ENCODE measurements at places on chromosomes 12 and 14.

GRCh38 chr14:52307376-52307775, 6.7 kb upstream of the PTGER2 start:
- no peak for DNase-seq

- DNase-seq = no peak
These were observed 178.0 kb downstream of the RPAP3 start for GRCh38 chr12:47527816-47528215.

DNA sequence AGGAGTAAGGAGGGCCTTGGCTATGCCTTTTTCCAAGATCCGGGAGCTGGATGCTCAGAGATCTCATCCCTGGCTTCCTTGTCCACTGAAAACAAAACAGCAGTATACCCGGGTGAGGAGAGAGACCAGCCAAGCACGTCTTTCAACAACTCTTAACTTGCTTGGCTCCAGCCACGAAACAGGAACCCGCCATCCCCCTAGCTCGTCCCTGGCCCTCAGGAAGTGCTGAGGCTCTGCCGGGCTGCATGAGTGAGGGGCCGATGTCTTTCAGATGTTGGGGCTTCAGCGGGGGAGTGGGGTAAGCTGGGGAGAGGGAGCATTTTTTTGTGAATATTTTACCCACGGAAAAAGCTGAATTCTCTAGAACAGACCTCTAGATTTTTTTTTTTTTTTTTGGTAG, 231.1 kb downstream of the CACNA1C start:
- DNase-seq = no peak

- DNase-seq = no peak
These were observed 162.3 kb downstream of the DAD1 start for GRCh38 chr14:22426711-22427110.

- DNase-seq = no peak
These were observed 46.2 kb downstream of the TESC start for GRCh38 chr12:117053050-117053400.

- no peak for DNase-seq
These were observed 200.7 kb upstream of the PWP1 start for GRCh38 chr12:107484941-107485340.

DNA sequence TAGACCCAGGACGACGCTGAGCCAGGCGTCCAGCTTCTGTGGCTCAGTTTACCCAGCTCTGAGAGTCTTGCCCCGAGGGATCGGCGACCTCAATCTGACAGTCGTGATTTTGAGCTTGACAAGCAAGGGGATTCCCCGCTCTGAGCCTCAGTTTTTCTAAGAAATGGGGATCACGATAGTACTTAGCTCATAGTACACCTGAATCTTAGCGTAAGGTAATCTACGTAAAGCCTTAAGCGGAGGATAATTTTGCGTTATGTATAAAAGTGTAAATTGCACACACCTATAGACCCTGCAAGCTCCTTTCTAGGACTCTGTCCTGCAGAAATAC, 285 bp downstream of the MVK start:
- DNase-seq = no peak

GRCh38 chr14:50057331-50057730, 59.0 kb downstream of the VCPKMT start:
- no peak for DNase-seq

DNA sequence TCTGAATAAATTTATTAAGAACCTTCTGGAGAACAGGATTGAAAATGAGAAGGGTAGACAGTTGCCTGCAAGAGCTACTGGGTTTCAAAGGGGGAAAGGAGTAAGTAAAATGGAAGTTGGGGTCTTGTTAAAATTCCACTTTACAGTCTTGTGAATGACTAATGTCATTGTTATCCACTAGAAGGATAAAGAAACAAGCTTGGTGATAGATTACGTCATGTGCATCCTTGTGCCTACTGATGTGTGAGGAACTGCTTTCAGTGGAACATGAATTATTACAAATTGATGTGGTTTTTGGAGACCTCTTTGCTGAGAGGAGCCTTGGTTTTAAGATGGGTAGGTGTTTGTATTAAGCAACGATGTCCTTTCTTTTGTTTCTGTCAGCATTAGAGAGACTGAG, 272.5 kb upstream of the PRICKLE1 start:
- no peak for DNase-seq

DNA sequence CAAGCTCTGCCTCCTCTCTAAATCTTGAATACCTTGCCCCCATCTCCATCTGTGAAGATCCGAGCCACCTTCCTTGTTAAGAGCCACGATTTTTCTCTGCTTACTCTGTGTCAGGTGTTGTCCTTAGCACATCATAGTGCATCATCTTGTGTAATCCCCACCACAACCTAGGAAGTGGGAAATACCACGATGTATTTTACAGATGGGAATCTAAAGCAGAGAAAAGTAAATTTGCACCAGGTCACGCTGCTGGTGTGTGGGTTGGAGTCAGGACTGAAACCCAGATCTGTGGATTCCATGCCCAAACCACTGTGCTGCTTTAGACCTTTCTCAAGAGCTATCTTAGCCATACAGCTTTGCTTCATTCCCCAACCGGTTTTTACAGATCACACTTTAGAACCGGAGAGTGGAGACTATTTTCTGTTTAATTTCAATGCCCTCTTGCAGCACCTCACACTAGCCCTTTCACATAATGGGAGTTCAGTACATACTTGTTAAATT, 94.6 kb downstream of the PPM1A start:
- DNase-seq = no peak

- no peak for DNase-seq
These were observed 117.7 kb upstream of the RPL10L start for GRCh38 chr14:46769292-46769691.

DNA sequence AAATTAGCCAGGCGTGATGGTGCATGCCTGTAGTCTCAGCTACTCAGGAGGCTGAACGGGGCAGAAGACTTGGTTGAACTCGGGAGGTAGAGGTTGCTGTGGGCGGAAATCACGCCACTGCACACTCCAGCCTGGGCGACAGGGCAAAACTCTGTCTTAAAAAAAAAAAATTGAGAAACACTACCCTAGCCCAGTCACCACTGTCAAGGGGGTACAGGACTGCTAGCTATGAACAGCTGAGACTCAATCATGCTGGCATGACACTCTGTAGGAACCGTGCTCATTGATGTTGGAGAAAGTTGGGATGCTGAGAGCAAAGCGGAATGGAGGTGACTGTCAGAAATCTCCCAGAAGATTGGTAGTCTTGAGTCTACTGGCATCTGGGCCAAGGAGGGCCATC, 58.2 kb upstream of the STON2 start:
- no peak for DNase-seq

DNA sequence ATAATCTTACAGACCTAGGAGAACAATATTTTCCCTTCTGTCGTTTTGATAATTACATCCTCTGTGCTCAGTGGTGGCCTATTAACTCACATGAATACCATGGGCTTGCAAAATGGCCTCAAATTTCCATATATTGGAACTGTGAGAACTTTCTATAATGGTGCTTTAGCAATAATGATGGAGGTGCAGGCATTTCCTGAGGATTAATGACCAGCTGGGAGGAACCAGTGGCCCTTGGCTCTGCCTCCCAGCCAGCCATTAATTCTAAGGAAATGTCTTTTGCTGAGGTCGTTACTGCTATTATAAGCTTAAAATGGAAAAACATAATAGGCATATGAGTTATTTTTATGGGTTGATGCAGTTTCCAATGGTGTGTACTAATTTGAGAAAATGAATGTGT, 33.6 kb downstream of the HMGA2 start:
- DNase-seq = no peak

DNA sequence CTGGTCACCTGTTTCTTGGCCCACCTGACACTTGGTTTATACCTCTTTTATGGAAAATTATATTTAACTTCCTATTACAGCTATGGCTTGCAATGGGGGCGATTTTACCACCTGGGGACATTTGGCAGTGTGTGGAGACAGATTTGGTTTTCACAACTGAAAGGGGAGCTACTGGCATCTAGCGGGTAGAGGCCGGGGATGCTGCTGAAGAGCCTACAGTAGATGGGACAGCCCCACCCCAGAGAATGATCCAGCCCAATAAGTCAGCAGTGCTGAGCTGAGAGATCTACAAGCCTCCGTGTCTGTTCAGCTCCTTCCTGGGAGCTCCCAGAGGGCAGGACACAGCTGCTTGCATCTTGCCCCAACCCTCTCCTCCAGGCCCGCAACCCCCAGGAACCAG, 302.8 kb downstream of the CACNA1C start:
- DNase-seq = no peak

DNA sequence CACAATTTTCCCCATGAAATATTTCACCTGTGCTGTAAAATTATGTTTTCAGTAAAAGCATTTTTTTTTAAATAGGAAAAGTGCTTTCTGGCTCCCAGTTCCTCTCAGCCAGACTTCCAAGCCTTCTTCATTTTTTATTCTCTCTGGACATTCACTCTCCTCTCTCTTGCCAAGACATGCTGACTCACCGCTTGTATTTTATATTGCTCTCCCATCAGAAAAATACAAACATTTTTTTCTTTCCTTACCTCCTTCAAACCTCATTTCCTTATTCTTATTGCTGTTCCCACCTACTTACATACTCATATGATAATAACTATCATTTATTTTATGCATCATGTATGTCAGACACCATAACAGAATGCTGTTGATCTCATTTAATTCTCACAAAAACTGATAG, 37.7 kb upstream of the ZNF641 start:
- no peak for DNase-seq

GRCh38 chr14:74198441-74199234, 40.6 kb upstream of the VSX2 start:
- no peak for DNase-seq

GRCh38 chr14:80213602-80214001, 2.3 kb upstream of the DIO2 start:
- DNase-seq = peak; percentile 6

GRCh38 chr12:89924191-89924590, 215.6 kb upstream of the ATP2B1 start:
- DNase-seq = no peak

DNA sequence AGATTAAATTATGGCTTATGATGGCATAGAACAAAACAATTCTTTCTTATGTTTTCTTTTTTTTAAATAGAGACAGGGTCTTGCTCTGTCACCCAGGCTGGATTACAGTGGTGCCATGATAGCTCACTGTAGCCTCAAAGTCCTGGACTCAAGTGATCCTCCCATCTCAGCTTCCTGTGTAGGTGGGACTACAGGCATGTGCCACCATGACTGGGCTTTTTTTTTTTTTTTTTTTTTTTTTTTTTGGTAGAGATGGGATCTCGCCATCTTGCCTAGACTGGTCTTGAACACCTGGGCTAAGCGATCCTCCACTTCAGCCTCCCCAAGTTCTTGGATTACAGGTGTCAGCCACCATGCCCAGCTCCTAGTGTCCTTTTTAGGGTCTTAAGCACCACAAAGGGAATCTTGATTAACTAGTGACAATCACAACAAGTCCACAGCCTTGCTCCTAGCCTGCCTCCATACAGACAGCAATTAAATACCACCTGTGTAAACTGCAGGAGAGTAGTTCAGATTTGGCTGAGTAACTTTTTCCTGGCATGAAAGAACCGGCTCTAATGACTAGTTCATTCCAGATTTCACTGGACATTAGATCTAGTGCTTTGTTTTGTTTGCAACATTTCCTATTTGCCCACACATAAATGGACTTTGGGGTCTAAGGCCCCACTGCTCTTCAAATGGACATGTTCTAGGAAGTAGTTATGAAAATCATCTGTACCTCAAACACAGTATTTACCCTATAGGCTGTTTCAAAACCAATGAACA, 61.6 kb downstream of the SH2B3 start:
- DNase-seq = no peak

DNA sequence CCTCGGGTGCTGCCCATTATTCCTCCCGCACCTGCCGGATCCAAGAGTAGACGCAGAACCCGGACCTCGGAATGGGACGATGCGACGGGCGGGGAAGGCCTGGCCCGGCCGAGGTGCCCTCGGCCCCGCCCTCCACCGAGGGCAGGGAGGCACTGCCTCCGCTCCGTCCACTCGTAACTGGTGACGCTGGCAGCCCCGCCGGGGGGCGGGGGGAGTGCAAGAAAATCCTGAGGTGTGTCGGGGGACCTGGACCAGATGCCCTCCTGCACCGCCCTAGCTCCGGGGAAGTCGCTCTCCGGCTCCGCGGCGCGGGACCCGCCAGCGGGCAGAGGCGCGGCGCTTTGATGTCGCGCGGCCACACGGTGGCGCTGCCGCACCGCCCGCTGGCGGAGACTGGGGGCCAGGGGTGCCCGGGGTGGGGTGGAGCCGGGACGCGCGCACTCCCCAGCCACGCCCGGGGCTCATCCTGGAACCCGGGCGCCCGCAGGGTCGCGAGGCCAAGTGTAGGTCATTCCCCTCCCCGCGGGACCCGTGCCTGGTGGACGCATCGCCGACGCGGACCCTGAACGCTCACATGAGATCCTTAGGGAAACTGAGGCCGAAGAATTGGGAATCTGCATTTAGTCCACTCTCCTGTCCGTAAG, 202.8 kb downstream of the TTC8 start:
- DNase-seq = peak; percentile 73

DNA sequence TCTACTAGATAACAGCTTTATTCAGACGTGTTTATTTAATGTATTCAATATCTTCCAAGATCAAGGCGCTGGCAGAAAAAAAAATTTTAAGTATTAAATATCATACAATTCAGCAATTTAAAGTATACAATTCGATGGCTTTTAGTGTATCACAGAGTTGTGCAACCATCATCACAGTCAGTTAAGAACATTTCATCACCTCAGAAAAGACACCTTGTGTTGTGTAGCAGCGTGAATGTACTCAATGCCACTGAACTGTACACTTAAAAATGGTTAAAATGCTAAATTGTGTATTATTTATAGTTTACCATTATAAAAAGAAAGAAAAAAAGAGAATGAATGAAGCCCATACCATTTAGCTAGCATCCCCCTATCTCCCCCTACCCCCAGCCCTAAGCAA, 96.4 kb downstream of the RIN3 start:
- DNase-seq = no peak

DNA sequence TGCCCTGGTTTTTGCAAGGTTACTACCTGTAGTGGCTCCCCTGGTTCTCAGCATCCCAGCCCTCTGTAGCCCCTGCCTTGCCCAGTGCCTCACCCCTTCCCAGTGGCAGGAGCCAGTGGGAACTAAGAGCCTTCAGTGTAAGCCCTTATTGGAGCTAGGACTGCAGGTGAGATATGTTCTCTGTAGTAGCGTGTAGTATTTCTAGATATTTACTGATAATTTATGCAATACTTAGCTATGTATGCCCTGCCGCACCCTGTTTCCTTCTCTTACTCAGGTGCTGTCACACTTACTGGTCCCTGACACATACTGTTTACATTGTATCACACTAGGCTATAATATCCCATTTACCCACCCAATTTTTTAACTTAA, 3.6 kb downstream of the BMAL2 start:
- no peak for DNase-seq

DNA sequence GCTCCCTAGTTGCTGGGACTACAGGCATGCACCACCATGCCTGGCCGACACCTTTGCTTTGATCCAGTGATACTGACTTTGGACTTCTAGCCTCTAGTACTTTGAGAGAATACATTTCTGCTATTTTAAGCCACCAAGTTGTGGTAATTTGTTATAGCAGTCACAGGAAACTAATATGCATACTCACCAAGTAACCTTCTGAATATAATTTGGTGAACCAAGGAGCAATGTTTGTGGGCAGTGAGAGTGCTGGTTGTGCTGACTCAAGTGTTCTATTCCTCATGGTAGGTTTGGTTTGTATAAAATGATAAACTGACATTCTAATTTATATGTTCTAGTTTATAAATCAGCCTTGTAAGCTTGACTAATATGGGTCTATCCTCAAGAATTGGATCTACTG, 42.4 kb upstream of the MMP19 start:
- DNase-seq = no peak

- no peak for DNase-seq
These were observed 101.3 kb downstream of the TGFB3 start for GRCh38 chr14:75880512-75880911.

Measured in stimulated activated CD4-positive, alpha-beta T cell treated with anti-CD3 and anti-CD28 coated beads, Interleukin-15, amount 100 ng/mL, for 24 hours (primary cell).